KG1 (cell line): ENCODE measurements at places on chromosomes 5 and 9.

GRCh38 chr5:114500756-114501155, 138.9 kb downstream of the KCNN2 start:
- DNase-seq = no peak

DNA sequence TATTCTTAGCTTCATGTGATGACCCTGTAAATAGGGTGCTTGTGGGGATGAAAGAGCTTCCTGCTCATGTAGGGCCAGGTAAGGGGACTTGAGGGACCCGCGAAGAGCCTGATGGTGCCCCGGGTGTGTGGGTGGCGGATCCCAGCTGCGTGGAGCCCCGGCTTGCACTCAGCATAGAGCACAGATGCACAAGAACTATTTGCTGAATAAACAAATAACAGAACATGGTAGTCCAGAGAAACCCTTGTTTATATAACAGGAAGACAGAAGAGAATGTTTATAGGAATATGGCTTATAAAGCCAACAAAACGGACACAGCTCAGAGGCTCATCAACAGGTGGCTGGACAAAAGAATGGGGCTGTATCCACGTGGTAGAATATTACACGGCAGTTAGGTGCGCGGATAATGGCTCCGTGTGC, 106.9 kb upstream of the COL5A1 start:
- no peak for DNase-seq

- DNase-seq = no peak
Measured at GRCh38 chr5:3837506-3837905, 241.9 kb downstream of the IRX1 start.

DNA sequence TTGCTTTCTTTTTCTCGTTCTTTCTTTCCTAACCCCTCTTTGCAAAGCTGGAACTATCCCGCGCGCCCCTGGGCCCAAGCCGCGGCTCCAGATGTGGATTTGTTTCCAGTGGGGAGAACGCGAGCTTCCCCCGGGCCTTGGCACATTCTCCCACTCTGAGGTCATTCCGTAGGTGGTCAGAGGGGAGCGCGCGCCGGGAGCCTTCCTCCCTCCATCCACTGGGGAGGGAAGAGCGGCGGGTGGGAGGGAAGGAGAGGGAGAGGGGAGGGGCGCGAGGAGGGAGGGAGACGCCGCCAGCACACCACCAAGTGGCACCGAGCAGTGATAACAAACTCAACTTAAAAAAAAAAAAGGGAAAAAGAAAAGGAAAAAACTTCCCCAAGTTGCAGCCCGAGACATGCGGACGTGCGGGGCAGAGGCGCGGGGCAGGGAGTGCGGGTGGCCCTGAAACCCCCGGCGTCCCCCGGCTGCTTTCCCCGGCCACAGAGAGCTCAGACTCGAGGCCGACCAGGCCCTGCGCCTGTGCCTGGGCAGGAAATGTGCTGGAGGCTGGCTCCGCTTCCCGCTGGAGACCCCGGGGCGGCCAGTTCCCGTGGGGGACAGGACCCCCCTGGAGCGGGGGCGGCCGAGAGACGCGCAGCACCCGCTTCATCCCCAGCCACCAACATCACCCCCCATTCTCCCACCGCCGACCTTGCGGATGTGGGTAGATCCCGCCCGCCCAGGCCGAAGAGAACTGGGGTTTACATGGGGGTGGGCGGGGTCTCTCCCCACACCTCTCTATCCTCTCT, 3.1 kb downstream of the IER5L start:
- no peak for DNase-seq

- DNase-seq = no peak
Measured at GRCh38 chr9:18601956-18602355, 128.0 kb downstream of the ADAMTSL1 start.

DNA sequence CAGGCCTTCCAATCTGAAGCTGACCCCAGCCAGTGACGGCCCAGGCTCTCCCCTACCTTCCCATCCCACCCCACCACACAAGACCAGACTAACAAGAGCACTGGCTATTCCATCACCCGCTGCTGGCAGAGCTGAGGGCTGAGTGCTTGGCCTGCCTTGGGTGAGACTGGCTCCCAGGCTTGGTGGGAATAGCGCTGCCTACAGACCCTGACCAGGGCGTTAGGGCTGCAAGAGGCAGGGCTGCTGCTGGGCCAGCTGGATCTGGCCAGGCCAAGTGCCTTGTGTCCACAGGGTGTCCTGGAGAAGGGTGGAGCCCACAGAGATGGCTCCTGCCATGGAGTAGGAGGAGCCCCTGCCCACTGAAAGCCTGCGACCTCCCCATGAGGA, 31.6 kb upstream of the ANGPTL2 start:
- no peak for DNase-seq

DNA sequence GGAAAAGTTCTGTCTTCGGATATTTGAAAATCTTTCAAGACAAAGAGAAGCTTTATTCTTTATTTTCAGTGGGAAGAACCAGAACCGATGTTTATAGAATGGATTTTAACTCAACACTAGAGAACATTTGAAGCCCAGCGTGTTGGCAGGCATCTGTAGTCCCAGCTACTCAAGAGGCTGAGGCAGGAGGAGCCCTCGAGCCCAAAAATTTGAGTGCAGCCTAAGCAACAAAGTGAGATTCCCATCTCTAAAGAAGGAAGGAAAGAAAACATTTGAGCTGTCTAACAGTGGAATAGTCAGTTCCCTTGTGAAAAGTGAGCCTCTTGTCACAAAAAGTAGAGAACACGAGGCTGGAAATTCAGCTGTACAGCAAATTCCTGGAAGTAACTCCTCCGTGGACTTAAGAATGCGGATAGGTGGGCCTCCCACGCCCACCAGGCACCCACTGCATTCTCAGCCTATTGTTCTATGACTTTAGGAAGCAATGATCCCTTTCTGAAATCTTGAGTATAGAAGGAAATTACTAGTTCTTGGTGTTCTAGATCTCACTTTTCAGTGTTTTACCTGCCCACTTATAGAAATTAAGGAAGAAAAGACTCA, 2.3 kb upstream of the PTPDC1 start:
- no peak for DNase-seq

GRCh38 chr9:126336736-126337325, 10.2 kb downstream of the MVB12B start:
- no peak for DNase-seq

DNA sequence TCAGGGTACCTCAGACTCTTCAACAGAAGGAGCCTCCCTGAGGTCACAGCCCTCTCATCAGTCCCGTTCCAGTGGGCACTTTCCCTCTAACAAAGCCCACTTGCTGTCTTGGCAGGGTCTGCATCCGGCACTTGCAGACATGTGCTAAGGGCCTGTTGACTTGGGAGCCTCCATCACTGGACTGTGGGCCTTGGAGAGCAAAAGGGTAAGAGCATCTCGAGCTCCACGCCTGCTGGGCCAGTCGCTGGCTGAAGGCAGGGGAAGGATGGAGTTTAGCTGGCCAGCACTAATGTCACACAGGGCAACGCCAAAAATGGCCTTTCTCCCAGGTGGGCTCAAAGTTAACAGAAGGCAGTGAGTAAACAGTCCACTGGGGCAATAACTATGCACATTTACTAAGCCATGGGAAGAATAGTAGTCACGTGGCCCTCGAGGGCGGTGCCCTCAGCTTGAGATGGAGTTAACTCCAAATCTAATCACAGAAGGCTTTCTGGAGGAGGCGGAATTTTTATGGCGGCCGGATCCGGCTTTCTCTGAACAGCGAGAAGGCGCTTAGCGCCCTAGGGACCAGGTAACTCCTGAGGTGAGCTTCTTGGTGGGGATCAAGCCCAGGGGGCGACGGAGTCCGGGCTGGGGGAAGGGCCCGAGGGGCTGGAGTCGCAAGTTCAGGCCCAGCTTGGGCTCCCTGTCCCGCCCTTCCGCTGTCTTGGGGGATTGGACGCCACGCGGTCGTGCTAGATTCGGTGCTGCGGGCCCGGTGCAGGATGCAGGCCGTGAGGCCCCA, 2.0 kb upstream of the NSD1 start:
- no peak for DNase-seq
